ENCODE measurements at places on chromosomes 11 and 22.

- DNase-seq: no peak
Measured at GRCh38 chr11:75277211-75277805, 36.7 kb downstream of the TPBGL start.

- DNase-seq: no peak
Measured at GRCh38 chr11:31509051-31509428, 382 bp downstream of the IMMP1L start.

GRCh38 chr11:104320956-104321355, 157.0 kb upstream of the PDGFD start:
- no peak for DNase-seq

DNA sequence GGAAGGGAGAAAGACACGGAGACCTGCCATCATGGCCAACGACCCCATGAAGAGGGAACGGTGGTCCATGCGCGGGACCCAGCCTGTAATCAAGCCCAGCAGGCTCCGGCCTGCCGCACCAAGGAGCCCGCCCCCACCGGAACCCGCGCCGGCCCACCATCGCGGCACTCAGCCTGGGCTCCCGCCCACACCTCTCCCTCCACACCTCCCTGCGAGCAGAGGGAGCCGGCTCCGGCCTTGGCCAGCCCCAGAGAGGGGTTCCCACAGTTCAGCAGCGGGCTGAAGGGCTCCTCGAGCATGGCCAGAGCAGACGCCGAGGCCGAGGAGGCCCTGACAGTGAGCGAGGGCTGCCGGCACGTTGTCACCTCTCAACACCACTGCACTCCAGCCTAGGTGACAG, 1302.8 kb upstream of the CNTN5 start:
- DNase-seq: no peak

DNA sequence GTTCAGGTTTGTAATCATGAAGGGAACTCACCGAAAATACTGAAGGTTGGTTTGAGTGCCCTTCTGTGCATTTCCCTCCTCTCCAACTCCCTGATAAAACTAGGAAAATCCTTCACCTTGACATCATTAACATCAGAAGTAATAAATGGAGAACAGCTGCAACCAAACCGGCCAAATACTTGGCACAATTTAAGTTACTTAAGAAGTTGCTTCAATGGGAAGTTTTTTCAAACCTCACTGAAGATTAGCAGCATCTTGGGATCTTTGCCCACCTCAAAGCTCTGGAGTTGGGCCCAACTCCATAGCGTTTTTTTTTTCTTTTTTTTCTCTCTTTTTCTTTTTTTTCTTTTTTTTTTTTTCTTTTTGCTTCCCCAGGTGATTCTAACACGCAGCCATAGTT, 784.8 kb downstream of the KCNA4 start:
- DNase-seq: no peak

DNA sequence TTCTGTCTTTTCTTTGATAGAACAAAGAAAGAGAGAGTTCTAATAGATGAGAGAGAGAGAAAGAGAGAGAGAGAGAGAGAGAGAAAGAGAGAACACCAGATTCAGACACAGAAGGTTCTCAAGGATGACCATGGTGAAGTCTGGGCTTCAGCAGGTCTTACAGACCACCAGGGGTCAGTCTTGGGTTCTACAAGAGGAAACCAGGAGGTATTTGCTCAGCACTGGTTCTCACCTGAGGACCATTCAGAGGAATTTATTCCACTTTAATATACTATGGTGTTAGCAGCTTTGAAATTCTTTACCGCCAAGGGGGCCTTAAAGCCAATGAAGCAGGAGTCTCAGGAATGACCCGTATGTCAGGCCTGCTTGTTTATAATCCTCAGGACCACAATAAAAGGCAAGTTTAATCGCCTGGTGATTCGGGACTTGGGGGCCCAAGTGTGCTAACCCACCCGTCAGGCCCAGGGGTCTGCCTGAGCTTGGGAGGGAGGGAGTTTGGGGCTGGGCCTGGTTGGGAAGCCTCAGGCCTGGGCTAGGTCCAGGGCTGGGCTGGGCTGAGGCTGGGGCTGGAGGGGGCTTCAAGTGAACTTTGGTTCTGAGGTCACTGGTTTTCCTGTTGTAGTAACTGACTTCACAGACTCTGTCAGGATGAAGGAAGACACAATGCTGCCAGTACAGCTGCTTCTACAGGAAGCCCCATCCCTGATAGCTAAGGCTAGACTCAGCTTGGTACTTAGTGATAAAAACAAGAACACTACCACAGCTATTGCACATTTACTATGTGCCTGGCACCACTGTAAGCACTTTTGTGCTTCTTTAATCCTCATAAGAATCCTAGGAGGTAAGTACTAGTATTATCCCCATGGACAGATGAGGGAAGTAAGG, 179.2 kb upstream of the ZBED5 start:
- no peak for DNase-seq

GRCh38 chr11:73463359-73463758, 87.2 kb downstream of the RELT start:
- no peak for DNase-seq

GRCh38 chr11:102781676-102782075, 1.2 kb upstream of the MMP10 start:
- DNase-seq: no peak

GRCh38 chr11:13047884-13048283, 38.8 kb downstream of the RASSF10 start:
- no peak for DNase-seq

GRCh38 chr22:45503816-45504372, 1.2 kb downstream of the FBLN1 start:
- no peak for DNase-seq

GRCh38 chr11:66787934-66788758, 55.1 kb upstream of the RCE1 start:
- DNase-seq: no peak

DNA sequence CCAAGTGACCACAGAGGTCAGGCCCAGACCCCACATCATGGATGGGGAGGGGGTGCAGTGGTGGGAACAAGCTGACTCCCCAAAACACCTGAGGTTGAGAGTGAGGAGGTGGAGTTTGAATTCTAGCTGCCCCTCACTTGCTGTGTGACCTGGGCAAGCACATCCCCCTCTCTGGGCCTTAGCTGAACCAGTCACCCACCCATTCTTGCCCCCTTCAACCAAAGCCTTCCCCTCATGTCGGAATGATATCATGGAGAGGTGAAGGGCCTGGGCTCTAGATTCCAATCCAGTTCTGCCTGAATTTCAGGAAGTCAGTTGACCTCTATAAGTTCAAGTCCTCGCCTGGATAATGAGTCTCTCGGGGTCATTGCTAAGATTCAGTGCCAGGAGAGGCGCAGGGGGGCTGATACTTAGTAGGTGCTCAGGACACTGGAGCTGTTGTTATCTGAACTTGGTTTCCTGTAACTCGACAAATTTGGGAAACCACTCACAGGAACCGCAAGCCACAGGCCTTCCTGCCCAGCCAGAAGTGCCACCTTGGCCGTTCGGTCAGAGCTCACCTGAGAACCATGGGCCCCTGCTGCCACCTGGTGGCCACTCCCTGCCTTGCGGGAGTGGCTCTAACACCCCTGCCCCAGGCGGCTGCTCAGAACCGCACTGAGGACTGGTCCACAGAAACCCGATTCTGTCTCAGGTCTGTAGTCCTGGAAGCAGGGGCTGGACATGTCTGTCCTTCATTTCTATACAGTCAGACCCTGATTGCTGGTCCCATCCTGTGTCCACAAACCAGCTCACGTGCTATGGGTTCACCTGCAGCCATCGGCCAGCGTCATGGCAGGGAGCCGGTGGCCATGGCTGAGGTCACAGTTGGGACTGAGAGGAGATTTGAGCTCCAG, 6.9 kb downstream of the CDC42EP1 start:
- DNase-seq: peak; percentile 83

Data from stimulated activated CD8-positive, alpha-beta memory T cell treated with anti-CD3 and anti-CD28 coated beads, Interleukin-4, amount 100 ng/mL, for 1 hour (primary cell).